ENCODE measurements at places on chromosomes 3 and 15. TPM values are rescaled to one million over a fixed set of nuclear protein-coding genes. Genes with fewer than 3 reads are reported as not detected.

LIPH gene
- 2.3 TPM for total RNA-seq

ZBED2 gene
- not detected for total RNA-seq

UROC1 gene
- not detected for total RNA-seq

SLC30A4 gene
- 3.5 TPM for total RNA-seq

SOX14 gene
- not detected for total RNA-seq

VWA5B2 gene
- total RNA-seq: not detected

MON1A gene
- 12.8 TPM for total RNA-seq

GPR27 gene
- total RNA-seq: 10.6 TPM

ARHGEF26 gene
- total RNA-seq: 4.0 TPM

CDCP1 gene
- 0.12 TPM for total RNA-seq

AMOTL2 gene
- total RNA-seq: 103 TPM

CHRFAM7A gene
- total RNA-seq: 2.0 TPM

MORC1 gene
- not detected for total RNA-seq

U2SURP gene
- total RNA-seq: 89.0 TPM

GP9 gene
- not detected for total RNA-seq
